ENCODE measurements at places on chromosomes 4 and X.

- DNase-seq, result no peak
Measured at GRCh38 chr4:163331629-163332376, 593 bp downstream of the NPY1R start.

DNA sequence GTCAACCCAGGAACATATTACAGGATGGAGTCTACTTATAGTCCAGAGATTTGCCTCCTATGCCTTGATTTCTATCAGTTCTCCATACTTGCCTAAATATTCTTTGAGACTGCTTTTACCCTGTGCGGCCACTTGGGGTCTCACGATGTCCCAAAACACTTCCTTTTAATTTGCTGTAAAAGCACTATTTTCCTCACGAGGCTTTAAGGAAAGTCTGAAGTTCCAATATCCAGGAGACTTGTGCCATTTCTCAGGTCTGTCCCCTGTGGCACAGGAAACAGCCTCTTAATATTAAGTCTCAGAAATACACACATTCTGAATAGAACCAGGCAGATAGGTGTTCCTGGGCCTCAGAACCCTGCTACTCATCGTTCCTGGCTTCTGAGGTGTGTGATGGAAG, 142.9 kb downstream of the TMEM164 start:
- no peak for DNase-seq

DNA sequence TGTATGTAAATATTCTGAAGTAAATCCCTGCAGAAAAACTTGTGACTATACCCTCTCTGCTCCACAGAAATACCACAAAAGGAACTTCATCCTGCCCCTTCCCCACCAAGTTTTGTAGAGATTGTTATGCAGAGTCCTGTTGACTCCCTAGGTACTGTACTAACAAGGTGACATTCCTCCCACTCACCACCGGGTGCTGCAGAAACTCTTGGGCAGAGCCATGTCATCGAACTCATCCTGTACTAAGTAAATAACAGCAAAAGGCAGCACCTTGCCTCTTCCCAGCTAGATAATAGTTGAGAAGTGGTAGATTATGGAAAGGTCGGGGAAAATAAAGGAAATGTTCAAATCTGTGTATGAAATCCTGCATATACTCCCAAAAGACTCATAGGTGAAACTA, 233.3 kb downstream of the STPG2 start:
- no peak for DNase-seq

- no peak for DNase-seq
Measured at GRCh38 chrX:133980406-133980805, 5.0 kb downstream of the GPC3 start.

- DNase-seq, result no peak
Measured at GRCh38 chr4:118939169-118939783, 50.6 kb downstream of the SYNPO2 start.

- DNase-seq, result no peak
Measured at GRCh38 chr4:186852964-186853391, 129.3 kb upstream of the FAT1 start.

GRCh38 chrX:22399437-22400192, 126.9 kb downstream of the CBLL2 start:
- no peak for DNase-seq

Measured in effector memory CD8-positive, alpha-beta T cell (primary cell).